Myocyte (in vitro differentiated cells): ENCODE measurements at places on chromosomes 1 and 21. TPM values are rescaled to one million over a fixed set of nuclear protein-coding genes. Genes with fewer than 3 reads are reported as not detected.

DNA sequence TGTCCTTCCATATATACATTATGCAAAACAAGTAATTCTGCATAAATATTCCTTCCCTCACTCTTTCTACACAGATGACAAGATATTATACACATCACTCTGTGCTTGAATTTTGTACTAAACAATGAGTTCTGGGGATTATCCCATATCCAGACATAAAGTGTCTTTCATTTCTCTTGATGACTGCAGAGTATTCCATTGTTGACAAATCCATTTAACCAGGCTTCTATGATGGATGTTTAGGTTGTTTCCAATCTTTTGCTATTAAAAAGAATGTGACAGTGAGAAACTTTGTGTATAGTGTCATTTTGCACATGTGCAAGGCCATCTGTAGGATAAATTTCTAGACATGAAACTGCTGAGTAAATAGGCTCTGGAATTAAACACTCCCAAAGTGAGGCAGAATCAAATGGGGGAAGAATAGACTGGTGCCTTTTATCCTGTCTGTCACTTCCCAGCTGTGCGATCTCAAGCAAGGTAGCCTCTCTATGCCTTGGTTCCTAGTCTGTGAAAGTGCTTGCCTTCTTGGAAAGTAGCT lies 29.9 kb upstream of the ATP2B4 start:
- no peak for DNase-seq

The SLC25A34 gene
- 5.2 and 13.0 TPM in 2 replicates for total RNA-seq

The PLA2G2C gene
- not detected in 2 replicates for total RNA-seq

The SELL gene
- total RNA-seq, result not detected in 2 replicates

DNA sequence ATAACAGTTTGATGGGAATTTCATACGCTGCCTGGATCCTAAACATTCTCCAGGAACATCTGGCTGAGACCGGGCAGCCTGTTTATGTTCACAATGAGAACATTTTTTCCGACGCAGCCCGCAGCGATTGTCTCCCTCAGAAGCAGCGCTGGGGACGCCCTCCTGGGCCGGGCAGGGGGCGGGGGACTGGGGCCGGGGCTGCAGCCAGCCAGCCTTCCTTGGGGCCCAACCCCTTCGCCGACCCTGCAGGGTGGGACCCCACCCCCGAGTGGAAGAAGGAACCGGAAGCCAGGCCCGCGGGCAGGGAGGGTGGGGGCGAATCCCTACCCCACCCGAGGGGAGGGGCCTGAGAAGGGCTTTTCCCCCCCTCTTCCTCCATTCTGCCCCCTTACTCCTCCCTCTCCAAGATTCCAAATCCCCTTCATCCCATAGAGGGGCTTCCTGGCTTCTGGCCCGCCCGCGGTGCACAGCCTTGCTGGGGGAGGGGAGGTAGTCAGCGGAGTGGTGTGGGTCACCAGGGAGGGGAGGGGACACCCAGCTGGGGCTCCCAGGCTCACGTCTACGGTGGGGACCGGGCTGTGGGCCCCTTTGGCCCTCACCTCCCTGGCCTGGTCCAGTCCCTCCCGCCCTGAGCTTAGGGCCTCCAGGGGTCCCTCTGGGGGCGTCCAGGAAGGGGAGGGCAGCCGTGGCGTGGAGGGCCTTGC lies 60.6 kb downstream of the WNT9A start:
- DNase-seq, result no peak

The SDC3 gene
- 15.7 and 17.6 TPM in 2 replicates for total RNA-seq

DNA sequence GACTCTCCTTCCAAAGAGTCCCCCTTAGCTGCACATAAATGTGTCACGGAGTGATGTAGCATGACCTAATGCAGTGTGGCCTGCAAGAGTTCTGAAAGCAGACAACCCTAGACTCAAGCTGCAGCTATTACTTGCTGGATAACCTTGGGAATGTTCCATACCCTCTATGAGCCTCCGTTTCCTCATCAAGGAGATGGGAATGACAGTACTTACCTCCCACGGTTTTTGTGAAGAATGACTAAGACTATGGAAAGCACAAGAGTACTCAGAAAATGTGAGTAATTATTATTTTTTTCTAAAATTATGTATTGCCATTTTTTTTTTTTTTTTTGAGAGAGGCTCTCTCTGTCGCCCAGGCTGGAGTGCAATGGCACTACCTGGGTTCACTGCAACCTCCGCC lies 3.0 kb downstream of the TTC39A start:
- DNase-seq, result no peak

The HSD3B1 gene
- not detected in 2 replicates for total RNA-seq
